ENCODE measurements at places on chromosomes 2 and 18.

DNA sequence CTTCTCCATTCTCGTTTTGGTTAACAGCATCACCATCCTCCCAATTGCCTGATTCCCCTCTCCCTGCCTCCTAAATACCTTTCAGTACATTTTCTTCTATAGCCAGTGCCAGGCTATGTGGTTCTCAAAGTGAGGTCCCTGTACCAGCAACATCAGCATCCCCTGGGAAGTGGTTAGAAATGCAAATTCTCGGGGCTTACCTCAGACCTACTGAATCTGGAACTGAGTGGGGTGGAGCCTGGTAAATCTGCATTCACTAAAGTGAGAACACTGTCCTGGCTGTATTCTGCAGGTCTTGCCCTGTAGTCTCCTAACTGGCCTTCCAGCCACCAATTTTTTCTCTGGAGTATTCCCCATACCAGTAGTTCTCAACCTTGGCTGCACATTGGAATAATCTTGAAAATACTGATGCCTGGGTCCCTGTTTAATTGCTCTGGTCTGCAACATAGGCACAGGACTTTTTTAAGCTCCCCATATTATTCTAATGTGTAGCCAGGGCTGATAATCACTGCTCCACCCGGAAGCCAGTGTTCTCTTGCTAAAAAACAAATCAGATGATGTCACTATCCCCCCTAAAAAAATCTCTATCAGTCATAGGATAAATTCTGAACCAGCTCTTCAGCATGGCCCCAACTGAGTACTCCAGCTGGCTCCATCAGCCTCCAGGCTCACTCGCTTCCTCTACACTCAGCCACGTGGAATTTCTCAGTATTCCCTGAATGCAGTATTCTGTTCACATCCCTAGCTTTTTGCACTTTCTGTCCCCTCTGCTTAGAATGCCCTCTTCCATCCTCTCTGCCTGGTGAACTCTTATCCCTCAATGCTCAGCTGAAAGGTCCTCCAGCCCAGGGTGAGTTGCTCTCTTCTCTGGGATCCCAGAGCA lies 98.4 kb downstream of the CDK15 start:
- H3K4me1 ChIP-seq: peaks cover 4% of the 10 kb centered on the region
- no peak for DNase-seq
- no peak overlapping the region for H3K4me3 ChIP-seq
- H3K27ac ChIP-seq: no peak overlapping the region
- peaks cover 3% of the 10 kb centered on the region for H3K27me3 ChIP-seq

DNA sequence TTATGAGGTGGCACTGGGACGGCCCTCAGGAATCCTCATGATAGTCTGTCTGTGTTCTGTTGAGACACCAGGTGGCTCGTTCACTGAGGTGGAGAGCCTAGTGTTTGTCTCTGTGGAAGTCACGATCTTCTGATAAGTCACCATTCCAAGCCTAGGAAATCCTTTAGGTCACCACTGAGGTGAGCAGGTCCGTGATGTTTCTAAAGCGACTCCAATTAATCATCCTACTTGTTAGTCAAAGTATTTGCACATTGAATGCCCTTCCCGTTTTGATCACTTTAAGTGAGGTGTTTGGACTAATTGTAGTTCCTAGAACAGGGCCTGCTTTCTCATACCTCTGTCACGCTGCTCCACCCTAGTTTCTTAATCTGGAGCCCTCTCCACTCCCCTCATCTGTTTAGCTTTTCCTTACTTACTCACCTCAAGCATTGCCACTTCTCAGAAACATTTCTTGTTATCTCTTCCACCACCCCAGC lies 28.0 kb upstream of the DSG3 start:
- no peak overlapping the region for H3K4me3 ChIP-seq
- peak overlapping the region; percentile 3 for H3K27ac ChIP-seq
- H3K4me1 ChIP-seq: no peaks in the 10 kb centered on the region

DNA sequence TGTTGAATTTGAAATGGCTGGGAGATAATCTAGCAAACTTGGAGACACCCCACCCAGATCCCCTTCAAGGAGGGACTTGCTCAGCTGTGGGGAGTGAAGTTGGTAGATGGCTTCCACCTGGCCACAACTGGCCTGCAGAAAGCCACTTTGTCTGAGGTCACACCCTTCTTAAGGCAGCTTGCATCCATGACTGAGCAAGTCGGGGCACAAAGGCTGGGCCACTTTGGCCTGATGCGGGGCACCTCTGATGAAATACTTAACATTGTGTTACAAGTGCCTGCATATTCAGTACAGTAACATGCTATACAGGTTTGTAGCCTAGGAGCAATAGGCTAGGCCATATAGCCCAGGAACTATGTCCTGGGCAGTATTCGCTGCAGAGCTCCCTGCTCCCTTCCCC lies 13.4 kb upstream of the RPL37A start:
- H3K36me3 ChIP-seq: peaks cover 15% of the 10 kb centered on the region
- no peaks in the 10 kb centered on the region for H3K27me3 ChIP-seq
- peaks cover 3% of the 10 kb centered on the region for H3K4me1 ChIP-seq
- DNase-seq: no peak
- no peak overlapping the region for H3K27ac ChIP-seq

GRCh38 chr18:59354731-59355130 lies 4.3 kb downstream of the LMAN1 start:
- no peaks in the 10 kb centered on the region for H3K27me3 ChIP-seq
- no peak overlapping the region for H3K4me3 ChIP-seq
- DNase-seq: no peak
- H3K36me3 ChIP-seq: peaks cover 45% of the 10 kb centered on the region

DNA sequence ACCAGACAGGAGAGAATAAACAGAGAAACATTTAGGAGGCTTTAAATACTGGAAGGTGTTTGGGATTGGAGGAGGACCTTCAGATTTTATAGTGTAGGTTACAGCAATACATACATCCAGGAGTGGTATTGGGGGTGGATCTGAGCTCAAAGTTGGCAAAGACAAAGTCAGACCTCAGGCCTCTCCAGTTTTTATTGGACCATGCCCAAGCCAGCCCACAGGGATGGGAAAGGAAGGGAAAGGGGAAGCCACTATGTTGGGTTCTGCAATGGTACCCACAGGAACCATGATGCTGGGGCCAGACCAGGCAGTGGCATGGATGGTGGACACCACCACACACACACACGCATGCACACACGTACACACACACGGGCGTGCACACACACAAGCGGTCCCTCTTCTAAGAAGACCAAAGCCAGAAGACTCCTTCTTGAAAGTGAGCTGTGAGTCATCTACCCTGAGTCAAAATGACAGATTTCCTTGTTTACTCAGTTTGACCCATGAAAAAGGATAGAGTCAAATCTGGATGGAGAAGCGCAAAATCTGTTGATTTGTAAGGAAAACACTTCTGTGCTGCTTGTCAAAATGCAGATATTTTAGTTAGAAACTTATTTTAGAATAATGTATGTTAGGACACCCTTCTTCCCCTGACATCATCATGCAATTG lies 87.9 kb downstream of the TRABD2A start:
- H3K27me3 ChIP-seq: no peaks in the 10 kb centered on the region
- H3K4me3 ChIP-seq: no peak overlapping the region
- no peaks in the 10 kb centered on the region for H3K36me3 ChIP-seq
- no peak overlapping the region for H3K27ac ChIP-seq
- no peak for DNase-seq

GRCh38 chr2:140354544-140354943 lies 1574.4 kb upstream of the NXPH2 start:
- no peak overlapping the region for H3K27ac ChIP-seq
- H3K27me3 ChIP-seq: no peaks in the 10 kb centered on the region
- no peak overlapping the region for H3K4me3 ChIP-seq
- DNase-seq: no peak
- H3K36me3 ChIP-seq: no peaks in the 10 kb centered on the region
- no peaks in the 10 kb centered on the region for H3K4me1 ChIP-seq

- peaks cover 10% of the 10 kb centered on the region for H3K27me3 ChIP-seq
- peaks cover 9% of the 10 kb centered on the region for H3K4me1 ChIP-seq
- no peak overlapping the region for H3K4me3 ChIP-seq
- H3K36me3 ChIP-seq: no peaks in the 10 kb centered on the region
- peak; percentile 59 for DNase-seq
Observed at GRCh38 chr2:120447127-120447785, 101.3 kb downstream of the INHBB start.

DNA sequence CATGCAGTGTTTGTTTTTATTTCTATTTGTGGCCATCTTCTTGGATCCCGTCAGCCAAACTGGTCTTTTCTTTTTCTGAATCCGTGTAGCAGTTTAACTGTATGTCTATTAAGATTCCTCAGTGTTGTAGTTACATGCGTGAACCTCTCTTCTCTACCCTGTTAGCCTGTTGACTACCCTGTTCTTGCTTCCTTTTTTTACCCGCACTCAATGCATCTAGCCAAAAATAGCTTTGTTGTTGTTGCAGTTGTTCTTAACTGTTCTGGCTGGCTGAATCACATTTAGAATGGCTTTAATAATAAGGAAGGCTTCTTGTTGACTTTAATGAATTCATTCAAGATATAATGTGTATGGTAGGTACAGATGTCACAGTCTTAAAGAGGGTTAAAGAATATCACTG lies 137.1 kb downstream of the LCLAT1 start:
- H3K4me1 ChIP-seq: no peaks in the 10 kb centered on the region
- H3K27ac ChIP-seq: no peak overlapping the region
- H3K36me3 ChIP-seq: no peaks in the 10 kb centered on the region
- DNase-seq: no peak
- H3K4me3 ChIP-seq: no peak overlapping the region
- no peaks in the 10 kb centered on the region for H3K27me3 ChIP-seq

GRCh38 chr2:78861546-78861945 lies 164.0 kb upstream of the REG3G start:
- H3K27me3 ChIP-seq: no peaks in the 10 kb centered on the region
- no peak overlapping the region for H3K4me3 ChIP-seq
- no peaks in the 10 kb centered on the region for H3K36me3 ChIP-seq
- no peak for DNase-seq

DNA sequence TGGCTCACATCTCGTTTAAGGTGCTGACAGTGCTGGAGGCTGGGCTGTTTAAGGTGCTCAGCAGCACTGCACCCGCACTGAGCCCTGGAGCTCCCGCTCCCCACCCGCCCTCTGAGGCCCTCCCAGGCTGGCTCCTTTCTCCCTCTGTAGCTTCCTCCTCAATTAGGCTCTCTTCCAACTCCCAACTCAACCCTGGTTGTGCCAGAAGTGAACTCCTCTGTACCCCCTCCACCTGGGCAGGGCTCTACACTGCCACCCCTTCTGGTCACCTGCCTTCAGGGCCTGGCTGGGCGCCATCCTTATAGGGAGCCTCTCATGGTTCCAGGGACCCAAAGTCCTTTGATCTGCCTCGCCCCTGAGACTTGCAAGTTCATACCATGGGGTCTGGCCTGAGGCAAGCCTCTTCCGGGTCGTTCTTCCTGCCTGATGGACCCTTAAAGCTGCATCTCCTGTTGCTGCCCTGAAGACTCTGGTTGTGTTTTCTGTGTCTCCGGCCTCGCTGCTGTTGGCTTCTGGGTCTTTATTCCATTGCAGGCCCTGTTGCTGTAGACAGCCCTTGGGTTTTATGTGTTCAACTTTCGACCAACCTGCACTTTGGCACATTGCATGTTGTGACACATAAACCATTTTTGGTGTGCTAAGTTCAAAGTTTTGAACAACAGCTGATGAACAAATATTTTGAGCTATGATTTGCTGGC lies 199.6 kb downstream of the LDLRAD4 start:
- H3K4me1 ChIP-seq: peaks cover 11% of the 10 kb centered on the region
- H3K36me3 ChIP-seq: no peaks in the 10 kb centered on the region
- H3K27me3 ChIP-seq: no peaks in the 10 kb centered on the region
- no peak for DNase-seq
- H3K4me3 ChIP-seq: no peak overlapping the region

- no peak overlapping the region for H3K27ac ChIP-seq
- DNase-seq: no peak
- H3K4me3 ChIP-seq: no peak overlapping the region
- H3K36me3 ChIP-seq: no peaks in the 10 kb centered on the region
- no peaks in the 10 kb centered on the region for H3K27me3 ChIP-seq
Observed at GRCh38 chr18:76996429-76996828, 136.2 kb downstream of the MBP start.

GRCh38 chr2:225233234-225233633 lies 166.3 kb upstream of the NYAP2 start:
- DNase-seq: no peak
- H3K36me3 ChIP-seq: no peaks in the 10 kb centered on the region
- no peaks in the 10 kb centered on the region for H3K27me3 ChIP-seq
- no peaks in the 10 kb centered on the region for H3K4me1 ChIP-seq
- no peak overlapping the region for H3K27ac ChIP-seq

GRCh38 chr2:50955081-50955480 lies 76.9 kb downstream of the NRXN1 start:
- no peaks in the 10 kb centered on the region for H3K36me3 ChIP-seq
- DNase-seq: no peak
- H3K4me3 ChIP-seq: no peak overlapping the region
- no peaks in the 10 kb centered on the region for H3K27me3 ChIP-seq
- no peak overlapping the region for H3K27ac ChIP-seq
- no peaks in the 10 kb centered on the region for H3K4me1 ChIP-seq

- H3K4me1 ChIP-seq: no peaks in the 10 kb centered on the region
- no peak overlapping the region for H3K27ac ChIP-seq
- no peak overlapping the region for H3K4me3 ChIP-seq
- no peaks in the 10 kb centered on the region for H3K27me3 ChIP-seq
- no peaks in the 10 kb centered on the region for H3K36me3 ChIP-seq
Observed at GRCh38 chr2:209471037-209471436, 47.2 kb downstream of the MAP2 start.

- peaks cover 16% of the 10 kb centered on the region for H3K4me1 ChIP-seq
- H3K4me3 ChIP-seq: peak within 1 kb of the TSS; percentile 82
- no peaks in the 10 kb centered on the region for H3K27me3 ChIP-seq
- H3K36me3 ChIP-seq: peaks cover 10% of the 10 kb centered on the region
- peak within 1 kb of the TSS; percentile 88 for H3K27ac ChIP-seq
- DNase-seq: no peak
Observed at GRCh38 chr2:110211938-110212858, at the start of gene MTLN. Gene MTLN, minus strand, starts transcription at chr2:110212547. Its CDS starts 22 bp downstream, at chr2:110212525.

DNA sequence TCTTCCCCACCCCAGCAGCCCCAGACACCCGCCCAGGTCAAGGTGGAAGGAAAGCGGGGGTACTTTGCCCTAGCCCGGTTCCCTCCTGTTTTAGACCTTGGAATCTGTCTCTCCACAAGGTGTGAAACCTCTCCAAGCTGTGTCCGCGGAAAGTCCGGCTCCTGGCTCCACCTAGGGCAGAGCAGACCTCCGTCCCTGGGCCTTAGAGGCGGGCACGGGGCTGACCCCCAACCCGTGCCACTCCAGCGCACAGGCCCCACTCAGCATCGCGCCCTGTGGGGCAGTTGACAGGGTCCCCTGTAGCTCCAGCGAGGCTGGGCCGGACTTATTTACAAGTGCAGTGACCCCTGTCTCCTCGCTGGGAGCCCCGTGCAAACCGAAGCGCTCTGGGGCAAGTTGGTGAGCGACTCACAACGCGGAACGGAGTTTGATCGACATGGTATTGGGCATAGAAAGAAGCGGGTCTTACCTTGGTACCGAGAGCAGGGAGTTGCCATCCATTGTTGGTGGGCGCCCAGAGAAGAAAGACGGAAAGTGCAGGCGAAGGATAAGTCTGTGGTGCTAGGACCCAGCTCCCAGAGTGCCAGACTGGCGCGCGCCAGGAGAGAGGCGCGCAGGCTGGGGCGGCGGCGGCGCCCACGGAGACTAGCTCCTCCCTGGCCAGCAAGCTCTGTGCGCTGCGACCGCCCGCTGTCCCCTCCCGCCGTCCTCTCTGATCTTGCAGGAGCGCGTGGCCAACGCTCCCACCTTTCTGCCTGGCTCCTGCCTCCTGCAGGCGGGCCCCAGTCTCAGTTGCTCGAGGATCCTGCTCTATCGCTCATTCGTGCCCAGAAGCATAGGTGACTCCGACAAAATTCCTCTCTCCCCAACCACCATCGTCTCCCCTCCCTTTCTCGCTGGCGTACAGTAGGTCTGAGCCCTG lies at the start of gene SPHKAP:
Gene SPHKAP, minus strand, starts transcription at position 590 of the 922 bp plus-strand sequence. Its CDS starts 89 bp downstream, at position 501.
- no peak within 1 kb of the TSS for H3K27ac ChIP-seq
- DNase-seq: no peak
- no peaks in the 10 kb centered on the region for H3K4me1 ChIP-seq
- no peak within 1 kb of the TSS for H3K4me3 ChIP-seq
- H3K36me3 ChIP-seq: no peaks in the 10 kb centered on the region
